AG09319 (cell line): ENCODE measurements at places on chromosomes 7 and 10.

DNA sequence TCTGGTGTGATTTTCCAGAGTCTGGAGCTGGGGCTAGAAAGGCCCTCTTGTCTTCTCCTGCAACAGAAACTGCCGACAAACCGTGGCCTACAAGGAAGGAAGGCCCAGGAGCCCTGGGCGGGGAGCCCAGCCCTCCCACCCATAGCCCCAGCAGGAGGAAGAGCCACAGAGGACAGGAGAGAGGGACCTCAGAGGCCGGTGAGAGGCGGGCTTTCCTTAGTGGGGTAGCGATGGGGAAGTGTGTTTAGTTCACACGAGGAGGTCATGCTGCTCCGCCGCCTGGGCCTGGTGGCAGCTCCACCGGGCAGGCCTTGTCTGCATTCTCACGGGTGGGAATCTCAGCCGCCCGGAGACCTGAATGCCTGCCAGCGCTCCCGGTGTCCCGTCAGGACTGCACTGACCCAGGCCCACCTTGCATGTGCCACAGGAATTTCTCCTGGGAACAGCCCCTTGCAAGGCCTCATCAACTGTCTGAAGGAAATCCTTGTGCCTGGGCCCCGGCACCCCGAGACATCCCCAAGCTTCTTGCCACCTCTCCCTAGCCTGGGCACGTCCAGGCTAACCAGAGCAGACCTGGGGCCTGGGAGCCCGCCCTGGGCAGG is 50.9 kb downstream of the ZNF467 start:
- no peak for DNase-seq

DNA sequence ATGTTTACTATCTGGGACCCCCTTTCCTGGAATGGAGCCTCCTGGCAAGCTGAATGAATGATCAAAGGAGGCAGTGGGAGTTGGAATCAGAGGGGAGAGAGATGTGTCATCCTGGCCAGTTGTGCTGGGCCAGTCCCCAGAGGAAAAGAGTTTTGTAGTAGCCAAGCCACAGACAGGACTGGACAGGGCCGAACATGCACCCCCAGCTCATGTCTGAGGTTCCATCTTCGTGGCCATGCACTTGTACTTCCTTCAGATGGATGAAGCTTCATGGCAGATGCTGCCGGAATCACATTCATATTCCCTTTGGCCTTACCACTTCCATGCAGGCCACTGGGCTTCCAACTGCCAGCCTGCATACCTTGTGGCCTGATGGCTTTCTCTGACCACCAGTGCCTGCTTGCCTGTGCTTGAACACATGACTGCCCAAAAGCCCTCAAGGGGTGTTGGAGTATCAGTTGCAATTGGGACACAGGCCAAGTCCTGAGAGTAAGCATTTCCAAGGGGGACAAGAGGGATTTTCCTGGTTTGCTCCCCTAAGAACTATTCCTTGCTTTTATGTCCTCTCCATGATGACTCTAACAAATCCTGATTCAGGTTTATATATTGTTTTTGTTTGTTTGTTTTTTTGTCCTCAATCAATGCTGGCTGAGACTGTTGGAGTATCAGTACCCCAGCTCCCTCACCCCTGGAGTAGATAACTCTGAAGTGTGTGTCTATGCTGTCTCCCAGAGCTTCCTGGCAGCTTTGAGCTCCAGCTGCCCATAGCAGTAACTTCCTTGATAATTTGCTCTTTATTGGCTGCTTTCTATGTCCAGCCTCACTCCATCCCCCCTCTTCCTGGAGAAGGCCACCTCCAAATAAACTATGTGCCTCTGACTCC is 63.6 kb downstream of the TMEM130 start:
- DNase-seq = no peak

DNA sequence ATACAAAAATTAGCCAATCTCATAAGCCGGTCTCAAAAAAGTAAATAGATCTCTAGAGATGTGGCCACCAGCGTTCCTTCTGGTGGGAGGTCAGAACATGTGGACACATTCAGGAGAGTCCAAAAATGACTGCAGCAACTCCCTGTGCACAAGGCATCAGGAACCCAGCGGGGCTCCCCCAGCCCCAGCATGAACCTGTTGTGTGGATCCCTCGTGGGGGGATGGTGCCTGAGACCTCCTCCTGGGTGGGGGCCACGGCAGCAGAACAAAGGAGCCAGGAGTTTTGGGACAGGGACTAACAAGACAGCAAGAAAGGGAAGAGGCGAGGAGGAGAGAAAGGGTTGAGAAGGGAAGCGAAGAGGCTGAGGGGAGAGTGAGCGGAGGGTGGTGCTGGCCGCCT is 121.8 kb downstream of the WDR37 start:
- DNase-seq = no peak

- no peak for DNase-seq
Measured at GRCh38 chr10:775245-776075, 86.0 kb upstream of the DIP2C start.

DNA sequence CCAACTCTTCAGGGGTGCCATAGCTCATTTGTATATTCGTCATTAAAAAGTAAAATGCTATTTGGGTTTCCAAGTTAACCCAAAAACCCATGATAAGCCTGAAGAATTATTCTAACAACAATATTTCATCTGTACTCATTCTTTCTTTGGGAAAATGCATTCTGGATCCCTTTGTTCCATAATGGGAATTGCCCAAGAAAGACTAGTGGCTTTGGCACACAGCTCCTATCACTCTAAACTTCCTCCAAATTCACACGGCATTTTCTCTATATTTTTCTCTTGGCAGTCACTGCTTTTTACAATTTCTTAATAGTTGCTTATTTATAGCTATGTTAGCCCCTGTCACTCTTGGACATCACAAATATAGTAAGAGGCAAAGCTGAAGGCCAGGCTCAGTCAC is 29.1 kb downstream of the CHCHD3 start:
- no peak for DNase-seq

DNA sequence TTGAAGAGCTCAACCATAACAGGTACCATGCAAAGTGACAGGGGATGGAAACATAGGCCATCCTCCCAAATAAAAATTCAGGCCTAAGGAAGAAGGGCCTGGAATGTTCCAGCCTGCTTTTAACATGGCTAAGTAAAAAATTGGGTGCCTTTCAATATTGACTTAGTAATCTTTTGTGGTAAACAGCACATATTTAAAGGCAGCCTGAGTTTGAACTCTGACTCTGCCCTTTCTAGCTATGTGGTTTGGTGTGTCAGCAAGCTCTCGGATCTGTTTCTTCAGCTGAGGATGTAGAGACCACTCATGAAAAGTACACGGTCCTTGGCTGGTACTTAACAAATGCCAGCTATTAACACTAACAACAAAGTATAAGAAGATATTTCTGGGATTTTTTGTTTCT is 191.8 kb upstream of the CDCA7L start:
- no peak for DNase-seq

DNA sequence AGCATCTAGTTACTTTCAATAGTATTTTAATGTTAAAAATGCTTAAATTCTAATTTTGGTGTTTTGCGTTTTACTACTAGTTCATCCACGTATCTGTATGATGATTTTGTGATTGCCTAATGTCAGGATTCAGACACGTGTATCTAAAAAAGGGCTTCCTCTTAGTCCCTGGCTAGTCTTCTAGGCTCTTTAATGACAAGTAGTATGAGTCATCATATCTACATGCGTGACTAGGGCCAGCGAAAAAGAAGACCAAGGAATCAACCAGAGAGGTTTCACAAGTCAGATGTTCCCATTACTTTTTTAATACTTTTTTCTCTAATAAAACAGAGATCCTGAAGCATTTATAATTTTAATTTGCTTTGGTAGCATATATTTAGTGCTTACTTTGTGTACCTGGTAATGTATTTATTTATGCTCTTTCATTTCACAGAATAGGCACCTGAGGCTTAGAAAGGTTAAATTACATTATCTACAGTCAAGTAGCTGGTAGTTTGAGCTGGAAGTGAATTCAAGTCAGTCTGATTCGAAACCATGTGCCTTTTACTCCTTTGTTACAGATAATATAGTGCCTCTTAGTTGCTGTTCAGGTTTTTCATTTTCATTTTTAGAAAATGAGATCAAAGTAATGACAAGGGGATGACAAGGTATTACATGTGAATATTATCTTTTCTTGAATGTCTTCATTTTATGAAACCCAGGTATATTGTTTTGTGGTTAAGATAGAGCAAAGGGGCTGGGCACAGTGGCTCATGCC is 140.3 kb downstream of the FOXP2 start:
- no peak for DNase-seq

DNA sequence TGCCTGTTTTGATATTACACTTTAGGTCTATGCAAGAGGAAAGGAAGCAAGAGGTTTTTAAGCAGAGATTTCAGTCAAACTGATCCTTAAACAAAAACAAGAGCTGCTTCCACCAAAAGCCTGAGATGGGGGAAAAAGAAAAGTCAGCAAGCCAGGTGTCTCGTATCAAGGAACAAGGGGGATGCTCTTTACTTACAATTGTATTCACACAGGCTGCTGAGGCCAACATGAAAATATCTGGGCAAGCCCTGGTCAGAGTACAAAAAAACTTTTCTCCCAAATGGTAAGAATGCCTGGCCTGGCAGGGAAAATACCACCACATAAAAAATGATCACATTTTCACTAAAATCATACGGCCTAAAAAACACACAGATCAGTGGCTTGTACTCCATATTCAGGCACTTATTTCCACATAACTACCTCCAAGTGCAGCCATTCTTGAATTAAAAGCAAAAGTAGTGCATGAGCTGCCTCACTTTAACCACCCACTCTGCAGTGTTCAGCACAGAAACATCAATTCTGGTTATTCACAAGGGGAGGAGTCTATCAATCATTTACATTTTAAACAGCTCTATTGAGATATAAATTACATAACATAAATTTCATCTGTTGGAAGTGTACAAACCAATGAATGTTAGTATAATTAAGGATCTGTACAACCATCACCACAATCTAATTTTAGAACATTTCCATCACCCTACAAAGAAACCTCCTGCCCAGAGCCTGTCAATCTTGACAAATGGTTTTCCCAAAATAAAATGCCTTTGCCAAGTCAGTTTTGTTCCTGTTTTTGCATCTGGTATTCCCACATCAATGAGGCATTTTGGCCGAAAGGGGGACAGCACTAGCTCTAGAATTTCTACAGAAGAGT is 70.2 kb downstream of the GRB10 start:
- no peak for DNase-seq

GRCh38 chr10:78187371-78187770 is 153.7 kb downstream of the RPS24 start:
- no peak for DNase-seq

DNA sequence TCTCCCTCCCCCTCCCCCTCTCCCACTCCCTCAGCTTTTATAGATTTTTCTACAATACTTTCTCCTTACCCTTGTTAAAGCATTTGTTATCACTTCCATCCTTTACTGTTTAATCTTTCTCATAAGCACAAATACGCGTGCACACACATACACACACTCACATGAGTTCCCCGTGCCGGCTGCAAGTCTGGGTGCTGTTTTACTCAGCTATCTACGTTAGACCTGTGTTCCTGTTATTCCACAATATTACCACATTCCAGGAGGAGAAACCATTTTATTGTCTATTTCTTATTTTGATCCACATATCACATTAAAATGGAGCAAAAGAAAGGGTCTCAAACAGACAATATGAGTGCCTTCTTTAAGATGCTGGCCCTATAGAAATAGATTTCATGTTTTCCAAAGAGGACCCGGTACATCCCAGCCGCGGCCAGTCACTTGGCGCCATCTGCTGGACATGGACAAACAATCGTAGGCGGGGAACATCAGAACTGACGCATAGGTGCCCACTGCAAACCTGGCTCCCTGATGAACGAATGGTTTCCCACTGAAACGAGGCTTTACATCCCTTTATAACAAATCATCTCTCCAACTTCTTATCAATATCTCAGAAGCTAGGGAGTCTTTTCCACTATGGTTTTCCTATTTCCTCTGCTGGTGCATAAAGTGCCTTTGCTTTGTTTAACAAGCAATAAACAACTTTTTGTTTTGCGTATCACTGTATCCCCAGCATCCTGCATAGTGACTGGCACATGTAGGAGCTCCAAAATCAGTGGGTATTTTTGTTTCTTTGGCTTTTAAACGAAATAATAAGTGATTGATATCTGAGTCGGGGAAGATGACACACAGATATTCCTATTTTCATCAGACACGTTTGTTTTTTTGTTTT is 25.2 kb upstream of the OPTN start:
- DNase-seq = peak; percentile 15

GRCh38 chr7:36075561-36075960 is 77.5 kb upstream of the EEPD1 start:
- DNase-seq = no peak
